ENCODE measurements at places on chromosomes 4 and X.

DNA sequence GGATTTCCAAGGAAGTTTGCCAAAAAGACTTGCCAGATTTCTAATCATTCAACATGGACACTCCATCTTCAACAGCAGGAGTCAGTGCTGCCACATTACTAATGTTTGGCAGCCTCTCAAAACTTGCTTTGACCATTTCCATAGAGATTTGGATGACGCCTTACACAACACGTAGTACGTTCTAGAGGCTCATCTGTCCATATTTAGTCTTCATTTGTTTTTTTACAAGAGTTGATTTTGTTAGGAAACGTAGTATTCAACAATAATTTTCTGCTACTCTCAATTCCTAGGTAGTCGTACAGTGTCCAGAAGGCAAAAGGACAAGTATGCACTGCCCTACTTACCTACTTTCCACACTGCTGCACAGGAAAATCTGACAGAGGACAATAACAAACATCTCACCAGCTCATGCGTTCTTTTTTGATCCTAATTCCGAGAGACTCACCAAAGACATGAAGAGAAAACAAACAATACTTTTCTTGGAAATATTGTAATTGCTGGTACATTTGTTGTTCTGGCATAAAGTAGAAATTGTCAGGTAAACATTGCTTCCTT is 117.3 kb downstream of the SNCA start:
- no peak for DNase-seq

DNA sequence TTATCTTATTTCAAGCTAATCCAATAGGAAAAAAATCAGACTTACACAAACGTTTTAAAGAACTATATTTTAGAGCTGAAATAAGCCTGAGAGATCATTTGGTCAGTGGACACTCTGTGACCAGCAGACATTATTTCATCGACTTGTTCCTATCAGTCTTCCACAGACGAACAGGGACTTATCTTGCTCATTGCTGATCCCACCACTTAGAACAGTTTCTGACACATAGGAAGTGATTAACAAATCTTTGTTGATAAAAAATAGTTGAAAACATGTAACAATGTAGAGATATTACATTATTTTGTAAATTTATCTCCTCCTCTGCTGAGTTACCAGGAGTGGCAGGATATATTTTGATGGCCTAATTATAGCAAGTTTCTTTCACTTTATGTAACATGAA is 65.8 kb downstream of the TAPT1 start:
- DNase-seq, result no peak

- DNase-seq, result no peak
Measured at GRCh38 chr4:145351162-145351561, 130.5 kb upstream of the SMAD1 start.

GRCh38 chr4:54118850-54119589 is 19.1 kb downstream of the GSX2 start:
- DNase-seq, result no peak

- DNase-seq, result no peak
Measured at GRCh38 chr4:142334931-142335330, 511.2 kb downstream of the INPP4B start.

GRCh38 chr4:113869743-113870375 is 108.3 kb upstream of the CAMK2D start:
- peak; percentile 50 for DNase-seq

DNA sequence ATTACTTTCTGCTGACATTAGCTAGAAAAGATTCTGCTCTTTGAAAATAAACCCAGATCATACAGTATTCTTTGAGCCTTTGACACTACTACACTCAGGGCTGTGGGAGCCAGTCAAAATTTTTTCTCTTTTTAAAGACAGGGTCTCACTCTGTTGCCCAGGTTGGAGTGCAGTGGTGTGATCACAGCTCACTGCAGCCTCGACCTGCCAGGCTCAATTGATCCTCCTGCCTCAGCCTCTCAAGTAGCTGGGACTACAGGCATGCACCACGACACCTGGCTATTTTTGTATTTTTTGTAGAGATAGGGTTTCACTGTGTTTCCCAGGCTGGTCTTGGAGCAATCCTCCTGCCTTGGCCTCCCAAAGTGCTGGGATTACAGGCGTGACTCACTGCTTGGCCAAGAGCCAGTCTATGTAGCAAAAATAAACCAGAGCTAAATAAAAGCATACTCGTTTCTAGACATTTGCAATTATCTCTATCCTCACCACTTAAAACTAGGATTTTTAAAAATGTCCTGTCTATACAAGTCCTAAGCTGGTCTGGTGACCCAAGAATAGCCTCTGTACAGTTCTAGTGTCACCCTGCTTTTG is 43.2 kb downstream of the AKAP4 start:
- DNase-seq, result no peak

Measured in stimulated activated naive CD4-positive, alpha-beta T cell treated with Interleukin-2 at 50 U/mL for 16 hours (primary cell).